Erythroblast (primary cell): ENCODE measurements at places on chromosomes 5 and 9.

- DNase-seq, result no peak
Observed at GRCh38 chr5:134489227-134489944, 36.1 kb upstream of the JADE2 start.

GRCh38 chr5:127216143-127216542 is 74.5 kb upstream of the MEGF10 start:
- DNase-seq, result no peak

GRCh38 chr5:545641-546375 is 21.6 kb upstream of the SLC9A3 start:
- no peak for DNase-seq

- peak; percentile 37 for DNase-seq
Observed at GRCh38 chr5:80234116-80234948, 21.5 kb downstream of the SERINC5 start.

DNA sequence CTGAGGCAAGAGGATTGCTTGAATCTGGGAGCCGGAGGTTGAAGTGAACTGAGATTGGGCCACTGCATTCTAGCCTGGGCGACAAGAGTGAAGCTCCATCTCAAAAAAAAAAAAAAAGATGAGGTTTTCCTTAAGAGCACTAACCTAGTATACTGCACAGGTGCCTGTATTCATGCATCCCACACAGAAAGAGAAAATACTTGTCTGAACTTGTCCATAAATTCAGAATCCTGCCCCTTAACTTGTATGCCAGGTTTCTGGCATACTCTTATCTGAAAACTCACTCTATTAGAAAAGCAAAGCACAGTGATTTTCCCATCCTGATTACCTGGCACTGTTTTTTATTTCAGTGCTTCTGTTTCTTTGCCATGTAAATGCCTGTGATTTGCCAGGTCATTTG is 125.3 kb upstream of the CDKN2B start:
- DNase-seq, result no peak

DNA sequence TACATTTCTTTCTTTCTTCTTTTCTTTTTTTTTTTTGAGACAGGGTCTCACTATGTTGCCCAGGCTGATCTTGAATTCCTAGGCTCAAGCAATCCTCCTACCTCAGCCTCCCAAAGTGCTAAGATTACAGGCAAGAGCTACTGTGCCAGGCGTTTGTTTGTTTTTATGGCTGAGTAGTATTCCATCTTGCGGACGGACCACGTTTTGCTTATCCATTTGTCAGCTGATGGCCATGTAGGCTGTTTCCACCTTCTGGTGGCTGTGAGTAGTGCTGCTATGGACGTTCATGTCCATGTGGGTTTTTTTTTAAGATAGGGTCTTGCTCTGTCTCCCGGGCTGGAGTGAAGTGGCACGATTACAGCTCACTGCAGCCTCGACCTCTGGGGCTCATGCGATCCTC is 2.5 kb downstream of the DOK3 start:
- peak; percentile 55 for DNase-seq
